ENCODE measurements at places on chromosomes 4 and X.

DNA sequence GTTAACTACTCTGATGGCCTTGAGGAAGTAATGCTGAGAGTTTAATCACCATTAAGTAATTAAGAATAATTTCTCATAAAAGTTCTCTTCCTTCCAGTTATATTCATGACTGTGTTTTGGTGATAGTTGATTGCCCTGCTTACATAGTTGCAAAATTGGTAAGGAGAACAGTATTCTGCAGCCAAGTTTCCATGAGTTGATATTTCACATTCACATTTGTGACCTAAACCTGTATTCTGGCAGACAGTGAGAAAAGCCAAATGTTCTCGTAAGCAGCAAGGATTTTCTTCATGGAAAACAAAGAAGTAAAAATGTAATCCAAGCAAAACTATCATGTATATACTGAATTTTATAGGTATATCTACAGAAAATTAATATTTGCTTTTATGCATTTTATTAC lies 187.8 kb upstream of the NUDT6 start:
- DNase-seq: no peak

DNA sequence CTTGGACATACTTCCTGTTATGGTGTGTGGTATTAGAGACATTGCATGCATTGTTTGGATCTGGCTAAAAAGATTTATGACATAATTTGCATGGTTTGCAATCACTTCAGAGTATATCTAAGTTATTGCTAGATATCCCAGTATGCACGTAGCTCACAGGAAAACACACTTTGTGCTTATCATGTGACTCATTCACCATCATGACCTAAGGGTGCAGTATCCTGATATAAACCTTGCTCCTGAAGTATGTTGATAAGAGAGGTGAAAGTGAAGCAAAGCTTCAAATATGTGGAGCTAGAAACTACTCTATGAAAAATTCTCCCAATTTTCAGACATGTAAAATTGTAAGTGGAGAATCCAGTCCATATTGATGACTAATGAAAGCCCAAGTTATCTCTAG lies 46.9 kb upstream of the GRXCR1 start:
- no peak for DNase-seq

DNA sequence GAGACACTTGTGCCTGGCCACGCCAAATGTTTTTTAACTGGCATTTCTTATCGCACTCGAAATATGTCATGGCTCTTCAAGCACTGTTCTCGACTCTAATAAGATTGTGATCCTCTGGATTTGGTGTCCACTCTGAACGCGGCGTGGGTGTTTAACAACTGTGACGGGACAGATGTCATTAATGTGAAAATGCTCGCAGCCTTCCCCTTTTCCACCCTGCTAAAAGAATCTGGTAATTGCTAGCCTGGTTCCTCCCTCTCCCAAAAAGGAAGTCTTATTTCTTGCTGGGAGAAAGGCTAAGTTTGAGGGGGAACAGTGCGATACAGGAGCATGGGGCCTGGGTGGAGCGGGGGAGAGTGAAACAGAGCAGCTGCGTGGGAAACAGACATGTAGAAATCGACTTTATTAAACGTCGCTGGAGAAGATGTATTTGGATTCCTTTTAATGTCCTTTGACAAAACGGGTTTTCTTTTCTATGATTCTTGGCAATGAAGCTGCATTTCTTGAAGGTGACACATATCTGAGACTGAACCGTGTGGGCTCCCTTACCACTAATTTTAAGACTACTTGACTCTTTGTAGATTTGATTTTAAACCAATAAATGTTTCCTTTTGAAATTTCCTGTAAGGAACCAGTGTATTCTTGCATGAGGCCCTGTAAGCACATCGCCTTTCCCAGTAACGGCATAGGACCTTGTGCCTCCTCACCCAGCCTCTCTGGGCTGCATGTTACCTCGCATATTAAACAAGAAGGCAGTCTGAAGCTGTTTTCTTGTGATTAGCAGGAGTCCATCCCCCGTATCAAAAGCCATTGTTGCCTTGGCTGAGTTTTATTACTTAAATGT lies 17.8 kb downstream of the TBC1D1 start:
- no peak for DNase-seq

DNA sequence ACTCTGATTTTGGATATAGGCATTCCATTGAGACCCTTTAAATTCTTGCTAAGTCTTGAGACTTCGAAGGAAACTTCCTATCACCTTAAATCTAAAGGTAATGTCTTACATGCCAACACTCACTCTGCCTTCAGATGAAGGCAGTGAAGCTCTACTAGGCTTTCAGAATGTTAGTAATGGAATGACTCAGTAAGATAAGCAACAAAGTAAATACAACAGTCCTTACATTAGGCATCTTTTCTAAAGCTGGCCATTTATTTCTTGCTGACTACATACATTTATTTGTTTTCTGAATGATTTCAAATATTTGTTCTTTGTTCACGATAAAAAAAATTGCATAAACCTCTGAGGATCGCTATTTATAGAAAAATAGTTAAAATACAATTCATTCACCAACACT lies 43.5 kb downstream of the ASIC5 start:
- DNase-seq: no peak

- no peak for DNase-seq
Observed at GRCh38 chrX:133921764-133922389, 63.5 kb downstream of the GPC3 start.
